SK-N-SH treated with all-trans-retinoic acid at 6 μM for 48 hours (cell line): ENCODE measurements at places on chromosomes 11 and 22.

- ATAC-seq = no peak
These were observed 76.0 kb upstream of the MTMR2 start for GRCh38 chr11:95999711-96000406.

GRCh38 chr11:61090521-61090920 lies 11.8 kb upstream of the CD5 start:
- no peak for ATAC-seq

DNA sequence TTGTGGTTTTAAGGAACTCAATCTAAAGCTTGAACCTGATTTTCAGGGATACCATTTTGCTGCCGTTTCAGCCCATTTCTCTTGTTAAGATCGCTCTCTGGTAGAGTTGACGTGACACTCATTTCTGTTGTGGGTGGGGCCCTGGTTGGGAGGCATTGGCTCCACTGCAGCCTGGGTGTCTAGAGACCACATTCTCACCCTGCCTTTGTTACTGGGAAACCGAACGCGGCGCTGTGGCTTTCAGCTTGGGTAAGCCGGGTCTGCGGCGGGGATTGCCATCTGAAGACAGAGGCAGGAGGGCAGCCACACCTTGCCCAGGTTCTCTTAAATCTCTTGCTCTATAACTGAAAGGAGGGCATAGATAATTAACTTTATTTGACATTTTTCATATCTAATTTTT lies 3.2 kb downstream of the EHF start:
- no peak for ATAC-seq

- ATAC-seq = no peak
These were observed 132.2 kb downstream of the ST3GAL4 start for GRCh38 chr11:126487711-126488110.

DNA sequence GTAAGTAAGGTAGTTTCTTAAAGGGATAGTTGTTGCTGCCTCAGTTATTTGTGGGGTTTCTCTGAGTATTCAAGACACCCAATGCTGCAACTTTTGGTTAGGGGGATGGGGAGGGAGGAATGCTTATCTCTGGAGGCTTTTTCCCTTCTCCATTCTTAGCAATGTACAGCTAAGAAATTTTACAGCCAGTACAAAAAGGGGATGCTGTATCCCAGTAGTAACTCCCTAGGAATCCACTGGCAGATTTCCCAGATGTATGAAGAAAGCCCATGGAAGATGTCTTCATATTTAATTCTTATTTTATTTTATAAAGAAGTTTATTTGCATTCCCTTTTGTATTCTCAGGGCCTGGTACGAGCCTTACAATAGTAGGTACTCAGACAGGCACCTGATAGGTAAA lies 154.8 kb downstream of the ENTHD1 start:
- ATAC-seq = no peak

DNA sequence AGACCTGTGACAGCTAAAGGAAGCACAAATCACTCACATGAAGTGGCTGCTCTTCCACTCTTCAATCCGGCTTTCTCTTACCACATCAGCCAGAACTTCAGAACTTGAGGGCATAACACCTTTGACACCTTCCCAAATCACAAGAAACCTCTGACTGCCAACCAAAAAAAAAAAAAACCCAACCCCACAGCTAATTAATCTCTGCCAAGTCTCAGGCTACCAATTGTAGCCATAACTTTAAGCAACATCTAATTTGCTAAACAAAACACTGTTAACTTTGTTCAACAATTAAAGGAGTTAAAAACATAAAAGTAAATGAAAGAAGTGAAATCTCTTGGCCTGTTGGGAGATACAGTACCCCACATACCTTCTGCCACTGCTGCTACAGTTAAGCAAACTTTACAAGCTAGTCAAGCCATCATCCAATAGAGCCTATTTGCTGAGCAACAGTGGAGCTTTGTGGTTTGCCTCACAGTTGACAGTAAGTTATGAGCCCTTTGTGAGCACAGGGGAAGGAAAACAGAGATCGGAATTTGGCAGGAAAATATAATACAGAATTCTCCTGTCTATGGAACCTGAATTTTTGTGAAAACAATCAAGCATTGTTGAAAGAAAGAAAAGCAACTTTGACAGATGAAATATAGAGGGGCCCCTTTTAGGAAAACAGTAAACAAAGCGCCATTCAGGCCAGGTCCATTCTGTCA lies at the start of gene SOX6:
Gene SOX6, minus strand, starts transcription at position 490 of the 704 bp plus-strand sequence. CDS start 15,298 bp downstream, outside the sequence.
- ATAC-seq = peak; percentile 79

GRCh38 chr11:45535033-45535432 lies 130.4 kb downstream of the CHST1 start:
- ATAC-seq = no peak

DNA sequence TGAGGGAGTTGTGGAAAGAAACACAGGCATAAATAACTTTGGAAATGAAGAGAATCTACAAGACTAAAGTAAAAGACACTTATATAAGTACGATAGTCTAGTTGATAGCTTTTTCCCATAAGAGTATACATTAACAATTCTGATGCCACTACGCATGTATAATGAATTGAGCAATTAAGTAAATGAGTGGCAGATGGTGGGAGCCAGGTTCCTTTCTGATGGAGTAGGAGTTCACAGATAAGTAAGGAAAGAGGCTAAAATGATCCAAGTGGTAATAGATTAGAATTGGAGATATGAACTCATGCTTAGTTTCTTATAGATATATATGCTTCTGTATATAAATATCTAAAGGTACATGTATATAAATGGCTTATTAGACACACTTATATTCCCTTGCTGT lies 368.3 kb downstream of the FAM181B start:
- ATAC-seq = no peak

- ATAC-seq = no peak
These were observed 16.6 kb upstream of the CHKA start for GRCh38 chr11:68137833-68138232.

GRCh38 chr11:104522650-104523049 lies 358.7 kb upstream of the PDGFD start:
- peak; percentile 91 for ATAC-seq

- ATAC-seq = peak; percentile 96
These were observed 153.9 kb upstream of the ZC3H12C start for GRCh38 chr11:109939166-109939810.

- ATAC-seq = no peak
These were observed at the start of gene BEST1 for GRCh38 chr11:61950035-61950547. BEST1 (plus strand) TSS chr11:61950351; CDS start chr11:61951807, 1,456 bp downstream.

- ATAC-seq = no peak
These were observed 296.0 kb downstream of the CTTN start for GRCh38 chr11:70694371-70694770.

DNA sequence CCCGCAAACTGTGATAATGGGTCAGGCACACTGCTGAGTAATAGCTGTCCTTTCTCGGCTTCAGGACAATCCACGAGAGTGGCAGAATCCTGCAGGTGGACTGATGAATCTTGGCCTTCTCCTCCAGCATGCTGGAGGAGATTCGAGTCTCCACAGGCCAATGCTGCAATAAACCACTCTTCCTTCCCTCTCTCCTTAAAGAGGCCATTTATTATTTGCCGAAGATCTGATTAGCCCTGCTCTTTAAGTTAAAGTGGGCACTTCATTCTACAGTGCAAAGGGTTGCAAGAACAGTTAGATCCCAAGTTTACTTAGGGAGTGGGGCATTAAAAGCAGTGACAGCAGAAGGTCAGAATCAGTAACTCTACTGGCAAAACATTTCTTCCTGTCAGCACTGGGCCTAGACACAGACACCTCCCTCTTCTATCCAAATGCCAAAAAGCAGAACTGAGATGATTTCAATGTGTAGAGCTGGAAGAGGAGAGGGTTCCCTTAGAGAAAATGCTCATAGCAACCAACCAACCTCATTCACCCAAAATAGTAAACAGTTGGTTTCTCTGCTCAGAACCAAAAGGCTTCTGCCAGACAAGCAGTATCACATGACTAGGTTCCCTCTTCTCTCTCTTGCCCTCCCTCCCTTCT lies 121.7 kb downstream of the SGSM3 start:
- peak; percentile 25; the same call in 1 of the 3 replicates for ATAC-seq

- no peak for ATAC-seq
These were observed 15.7 kb downstream of the LRP4 start for GRCh38 chr11:46902694-46903093.

- ATAC-seq = peak; percentile 65
These were observed 470 bp downstream of the C11orf98 start for GRCh38 chr11:62664405-62665074.

DNA sequence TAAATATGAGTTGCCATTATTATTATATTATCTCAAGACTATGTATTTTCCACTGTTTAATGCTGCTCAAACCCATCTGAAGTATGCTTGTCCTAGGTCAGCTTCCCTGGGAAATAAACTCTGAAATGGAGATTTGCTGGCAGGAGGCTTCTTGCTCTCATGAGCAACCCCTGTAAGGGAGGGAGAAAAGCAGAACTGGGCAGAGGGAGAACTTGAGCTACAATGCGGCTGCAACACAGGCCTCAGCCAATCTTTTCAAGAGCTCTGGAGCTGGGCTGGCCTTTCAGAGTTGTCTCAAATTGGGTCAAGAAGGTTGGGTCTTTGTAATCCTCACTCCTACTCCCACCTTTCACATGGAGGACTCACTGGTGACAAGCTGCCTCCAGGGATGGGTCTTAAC lies 412.6 kb downstream of the TENM4 start:
- no peak for ATAC-seq

GRCh38 chr11:16099343-16099900 lies 256.9 kb downstream of the SOX6 start:
- no peak for ATAC-seq

DNA sequence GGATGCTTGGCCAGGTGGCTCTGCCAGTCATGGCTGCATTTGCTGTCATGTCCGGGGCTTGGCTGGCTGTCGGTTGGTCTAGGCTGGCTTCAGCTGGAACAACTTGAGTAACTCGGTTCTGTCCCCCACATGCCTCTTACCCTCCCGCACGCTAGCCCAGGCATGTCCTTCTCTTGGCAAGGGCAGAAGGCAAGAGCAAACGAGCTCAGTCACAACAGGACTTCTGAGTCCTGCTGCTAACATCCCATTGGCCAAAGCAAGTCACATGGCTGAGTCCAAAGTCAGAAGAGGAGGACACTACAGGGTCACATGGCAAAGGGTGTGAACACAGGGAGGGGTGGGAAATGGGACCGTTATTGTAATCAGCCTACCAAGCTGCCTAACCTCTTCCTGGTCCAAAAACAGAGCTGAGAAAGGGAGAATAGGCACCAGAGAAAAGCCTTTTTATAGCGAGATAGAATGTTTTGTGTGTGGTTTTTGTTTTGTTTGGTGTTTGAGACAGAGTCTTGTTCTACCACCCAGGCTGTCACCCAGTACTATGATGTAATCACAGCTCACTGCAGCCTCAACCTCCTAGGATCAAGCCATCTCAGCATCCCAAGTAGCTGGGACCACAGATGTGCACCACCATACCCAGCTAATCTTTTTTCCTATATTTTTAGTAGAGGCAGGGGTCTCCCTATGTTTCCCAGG lies 81.9 kb downstream of the MN1 start:
- no peak for ATAC-seq

GRCh38 chr11:117633976-117634755 lies 162.8 kb downstream of the DSCAML1 start:
- ATAC-seq = no peak

DNA sequence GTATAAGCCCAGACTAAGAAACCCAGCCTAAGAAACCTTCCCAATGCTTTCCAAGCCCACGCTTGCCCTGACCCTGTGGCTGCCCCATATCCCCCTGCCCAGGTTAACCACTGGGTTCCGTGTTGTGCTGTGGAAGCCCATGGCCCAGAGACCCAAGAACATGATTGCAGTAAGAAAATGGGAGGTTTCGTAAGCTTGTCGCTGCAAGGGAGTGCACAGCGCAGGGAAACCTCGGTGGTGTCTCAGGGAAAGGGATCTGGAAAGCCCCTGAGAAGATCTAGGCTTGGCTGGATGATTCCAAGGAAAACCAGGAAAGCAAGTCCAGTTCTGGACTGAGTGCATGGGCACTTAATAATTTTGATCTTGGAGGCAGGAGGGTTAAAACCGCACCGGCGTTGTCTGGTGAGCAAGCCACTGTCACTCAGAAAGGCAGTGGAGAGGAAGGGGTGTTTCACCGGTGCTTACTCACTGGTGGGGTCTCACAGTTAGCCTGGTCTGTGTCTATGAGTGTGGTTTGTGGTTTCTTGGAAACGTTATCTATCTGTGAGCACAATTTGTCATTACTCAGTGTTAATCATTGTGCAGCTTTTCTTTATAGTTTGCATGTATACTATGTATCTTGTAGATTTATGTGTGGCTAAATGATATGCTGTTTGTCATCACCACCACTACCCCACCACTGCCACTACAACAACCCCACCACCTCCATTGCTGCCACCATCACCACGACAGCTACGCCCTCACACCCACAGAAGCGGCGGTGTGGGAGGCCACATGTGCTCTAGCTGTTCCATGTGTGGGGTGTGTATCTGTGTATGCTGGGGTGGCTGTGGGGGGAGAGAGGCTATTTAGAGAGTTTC lies 53.3 kb upstream of the PRDM11 start:
- no peak; the same call in 1 of the 3 replicates for ATAC-seq

GRCh38 chr11:58762284-58763119 lies 30.8 kb upstream of the GLYAT start:
- no peak for ATAC-seq

DNA sequence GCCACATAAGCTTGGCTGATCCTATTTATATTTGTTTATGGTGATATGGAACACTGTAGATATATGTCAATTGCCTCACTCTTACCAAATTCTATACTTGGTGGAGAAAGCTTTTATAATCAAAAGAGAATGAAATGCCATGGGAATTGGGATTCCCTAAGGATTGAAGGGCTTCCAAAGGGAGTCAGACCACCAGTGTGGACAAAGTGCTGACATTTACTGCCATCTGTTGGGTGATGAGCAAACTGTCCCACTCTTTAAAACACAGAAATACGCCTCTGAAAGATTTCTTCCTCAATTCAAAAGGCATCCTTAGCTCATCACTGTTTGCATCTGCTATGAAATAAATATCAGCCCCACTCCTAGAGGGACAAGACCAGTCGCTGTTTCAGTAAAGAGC lies 7.1 kb downstream of the SLC1A2 start:
- ATAC-seq = peak; percentile 68; the same call in 2 of the 3 replicates

- no peak for ATAC-seq
These were observed 43.7 kb upstream of the CCDC34 start for GRCh38 chr11:27406498-27407354.
